Cardiac muscle cell (in vitro differentiated cells and primary cell): ENCODE measurements at places on chromosomes 5 and 9. TPM values are rescaled to one million over a fixed set of nuclear protein-coding genes. Genes with fewer than 3 reads are reported as not detected.

Gene RNF224
- total RNA-seq, result 0.32 TPM in 1 of 2 replicates, not detected in the other

Gene PTGES
- 1.4 and 1.9 TPM in 2 replicates for total RNA-seq

Gene SH3TC2
- total RNA-seq, result 1.3 and 4.7 TPM in 2 replicates

- DNase-seq, result no peak
These were observed 115.5 kb downstream of the C9orf50 start for GRCh38 chr9:129505270-129505902.

DNA sequence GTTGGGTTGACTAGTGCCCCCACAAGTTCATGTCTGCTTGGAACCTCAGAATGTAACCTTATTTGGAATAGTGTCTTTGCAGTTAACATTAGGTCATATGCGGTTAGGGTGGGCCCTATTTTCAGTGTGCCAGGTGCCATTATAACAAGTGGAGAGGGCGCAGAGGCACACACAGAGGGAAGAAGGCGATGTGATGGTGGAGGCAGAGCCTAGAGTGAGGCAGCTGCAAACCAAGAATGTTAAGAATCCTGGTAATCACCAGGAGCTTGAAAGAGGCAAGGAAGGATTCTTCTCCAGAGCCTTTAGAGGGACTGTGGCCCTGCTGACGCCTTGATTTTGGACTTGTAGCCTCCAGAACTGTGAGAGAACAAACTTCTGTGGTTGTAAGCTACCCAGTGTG, 10.9 kb downstream of the GPR107 start:
- peak; percentile 7 for DNase-seq

DNA sequence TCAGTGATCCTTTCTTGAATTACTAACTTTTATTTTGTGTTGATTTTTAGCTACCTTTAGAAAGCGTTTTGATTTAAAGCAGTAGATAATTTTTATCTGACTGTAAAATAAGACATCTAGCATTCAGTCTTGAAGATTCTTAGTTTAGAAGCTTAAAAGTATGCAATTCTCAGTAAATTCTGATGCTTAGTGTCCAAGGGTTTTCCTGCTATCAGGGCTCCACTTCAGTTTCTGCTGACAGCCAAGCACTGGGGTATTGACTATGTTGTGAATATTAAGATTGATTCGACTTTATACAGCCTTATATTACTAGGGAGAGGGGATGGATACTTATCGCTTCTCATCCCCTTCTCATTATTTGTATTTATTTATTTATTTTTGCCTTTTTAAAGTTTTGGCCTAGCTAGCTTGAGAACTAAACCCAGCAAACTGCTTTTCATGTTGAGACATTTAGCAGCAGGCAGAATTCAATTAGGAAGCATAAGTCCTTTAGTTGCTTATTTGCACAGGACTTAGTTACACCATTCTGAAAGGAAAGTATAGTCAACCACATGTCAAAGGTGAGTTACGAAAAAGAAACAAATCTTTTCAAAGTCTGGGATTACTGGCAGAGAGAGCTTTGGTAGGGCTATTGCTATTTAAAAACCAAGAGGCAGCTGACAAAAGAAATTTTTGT, 2.9 kb downstream of the PBX3 start:
- DNase-seq, result no peak

GRCh38 chr5:35213608-35214007, 16.7 kb downstream of the PRLR start:
- no peak for DNase-seq

- DNase-seq, result no peak
These were observed 152.5 kb upstream of the GHR start for GRCh38 chr5:42270771-42271170.

DNA sequence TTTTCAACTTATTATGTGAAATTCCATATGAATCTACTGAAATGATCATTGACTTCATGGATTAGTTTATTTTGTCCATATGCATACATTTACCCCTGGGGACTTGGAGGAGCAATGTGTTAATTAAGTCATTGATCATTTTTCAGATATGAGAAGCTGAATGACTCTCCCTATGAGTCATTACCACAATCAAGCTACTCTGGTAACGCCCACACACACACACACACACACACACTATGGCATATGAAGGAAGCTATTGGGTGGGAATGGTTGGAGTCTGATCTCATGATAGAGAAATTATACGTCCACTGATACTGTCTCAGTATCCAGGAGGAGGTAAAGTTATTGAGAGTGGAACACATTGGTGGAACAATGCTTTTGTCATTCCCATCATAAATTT, 528.9 kb downstream of the AGTPBP1 start:
- DNase-seq, result no peak

GRCh38 chr5:149902177-149902576, 42.4 kb downstream of the PDE6A start:
- no peak for DNase-seq

- DNase-seq, result no peak
These were observed 577.5 kb upstream of the CLINT1 start for GRCh38 chr5:158436271-158437065.
